Effector memory CD8-positive, alpha-beta T cell (primary cell): ENCODE measurements at places on chromosomes 5 and 9.

DNA sequence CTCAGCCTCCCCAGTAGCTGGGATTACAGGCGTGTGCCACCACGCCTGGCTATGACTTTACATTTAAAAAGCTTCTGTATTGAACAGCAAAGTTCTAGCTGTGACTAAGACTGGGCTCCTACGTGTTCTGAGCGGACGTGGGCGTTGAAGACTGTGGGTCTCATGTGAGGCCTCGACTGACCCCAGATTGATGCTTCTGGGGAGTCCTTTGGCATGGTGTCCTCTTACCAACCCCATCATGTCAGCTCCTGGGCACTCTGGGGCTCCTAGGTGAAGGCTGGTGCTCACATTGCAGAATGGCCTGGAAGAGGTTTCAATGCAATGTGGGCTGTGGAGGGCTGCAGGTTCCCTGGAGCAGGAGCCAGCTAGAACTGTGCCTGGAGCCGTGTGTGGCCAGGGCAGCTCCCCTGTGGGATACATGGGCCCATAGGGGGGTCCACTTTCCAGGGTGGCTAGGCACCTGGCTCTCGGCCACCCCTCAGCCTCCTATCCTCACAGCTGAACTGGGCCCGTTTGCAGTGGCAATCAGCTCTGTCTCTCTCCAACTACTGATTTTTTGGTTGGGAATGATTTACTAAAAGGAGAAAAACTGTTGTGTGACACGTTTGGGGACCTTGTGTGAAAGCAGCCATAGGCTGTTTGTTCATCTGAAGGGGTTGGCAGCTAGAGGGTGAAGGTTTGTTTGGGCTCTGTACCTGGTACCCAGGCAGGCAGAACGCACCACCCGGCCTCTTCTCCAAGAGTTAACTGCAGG, 29.7 kb downstream of the SLC25A25 start:
- no peak for DNase-seq

DNA sequence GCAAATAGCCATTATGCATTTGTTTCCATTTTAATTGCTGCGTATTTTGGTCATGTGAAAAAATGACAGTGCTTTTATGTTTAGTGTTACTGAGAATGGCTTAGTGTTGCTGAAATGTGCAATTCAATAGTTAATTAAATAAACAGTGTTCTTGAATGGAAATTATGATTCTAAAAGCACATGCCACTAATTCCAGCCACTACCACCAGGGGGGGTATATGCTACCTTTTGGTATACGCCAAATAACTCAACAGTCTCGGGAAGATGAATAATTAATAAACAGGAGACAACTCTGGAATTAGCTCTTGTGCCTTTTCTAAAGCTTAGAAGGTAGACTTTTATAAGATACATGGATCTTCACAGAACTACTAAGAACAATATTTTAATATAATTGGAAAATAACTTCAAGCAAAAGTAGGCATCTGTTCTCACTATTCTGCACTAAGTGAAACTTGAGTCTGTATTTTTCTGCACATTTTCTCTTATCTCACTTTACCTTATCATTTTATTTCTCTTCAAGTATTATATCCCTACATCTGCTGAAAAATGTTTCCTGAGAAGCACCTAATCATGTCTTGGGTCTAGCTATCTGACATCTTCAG, 83.5 kb upstream of the MINAR2 start:
- no peak for DNase-seq

- peak; percentile 75 for DNase-seq
These were observed 6.9 kb downstream of the FGD3 start for GRCh38 chr9:92954049-92954861.

GRCh38 chr5:57880216-57880615, 397.6 kb upstream of the ACTBL2 start:
- DNase-seq, result no peak

GRCh38 chr5:41122459-41122858, 51.3 kb upstream of the MROH2B start:
- no peak for DNase-seq

DNA sequence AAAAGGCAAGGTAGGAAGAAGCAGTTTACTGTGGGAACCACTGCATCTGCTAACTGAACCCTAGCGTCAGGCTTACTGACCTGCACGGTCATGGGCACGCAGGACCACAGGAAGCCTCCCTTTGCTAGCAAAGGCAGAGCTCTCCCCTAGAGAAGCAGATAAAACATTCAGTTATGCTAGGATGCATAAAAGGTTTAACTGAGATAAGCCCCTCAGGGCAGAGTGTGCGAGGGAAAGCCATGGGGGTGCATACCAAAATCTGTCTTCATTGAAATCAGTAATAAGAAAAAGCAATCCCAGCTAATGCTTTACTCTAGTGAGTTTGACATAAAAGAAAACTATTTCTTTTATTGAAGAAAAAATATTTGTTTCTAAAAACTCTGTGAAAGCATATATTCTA, 2403.7 kb upstream of the C9orf72 start:
- no peak for DNase-seq

DNA sequence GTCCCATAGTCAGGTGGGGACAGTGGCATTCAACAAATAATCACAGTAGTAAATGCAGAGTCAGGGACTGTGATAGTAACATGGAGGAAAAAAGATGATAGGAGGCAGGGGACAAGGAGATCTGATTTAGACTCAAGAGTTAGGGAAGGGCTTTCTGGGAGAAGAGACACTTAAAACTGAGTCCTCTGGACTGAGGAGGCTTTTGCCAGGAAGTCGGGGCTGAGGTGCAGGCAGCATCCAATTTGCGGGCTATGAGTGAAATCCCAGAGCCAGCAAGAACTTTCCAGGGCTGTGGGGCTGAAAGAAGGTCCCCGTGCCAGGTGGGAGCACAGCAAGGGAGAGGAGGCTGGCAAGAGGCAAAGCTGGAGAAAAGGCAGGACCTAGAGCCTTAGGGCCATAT, 124.1 kb downstream of the KIF4B start:
- no peak for DNase-seq

DNA sequence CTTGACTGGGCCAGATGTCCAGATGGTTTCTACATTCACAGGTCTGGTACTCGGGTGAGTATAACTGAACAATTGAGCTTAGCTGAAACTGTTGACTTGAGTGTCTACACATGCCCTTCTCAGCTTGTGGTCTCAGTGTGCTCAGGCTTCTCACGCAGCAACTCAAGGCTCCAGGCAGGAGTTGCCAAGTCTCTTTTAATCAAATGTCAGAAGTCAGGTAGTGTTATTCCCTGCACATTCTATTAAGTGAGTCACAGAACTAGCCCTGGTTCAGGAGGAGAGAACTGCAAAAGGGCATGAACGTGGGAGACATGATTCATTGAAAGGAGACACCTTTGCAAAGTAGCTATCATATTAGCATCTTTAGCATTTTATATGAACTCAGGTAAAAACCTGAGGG, 199.3 kb upstream of the ACTBL2 start:
- no peak for DNase-seq

- no peak for DNase-seq
These were observed 15.3 kb downstream of the TNFSF15 start for GRCh38 chr9:114790521-114790920.
